ENCODE measurements at places on chromosomes 1 and 21.

GRCh38 chr1:25064465-25065240 is 134.6 kb upstream of the RUNX3 start:
- DNase-seq, result no peak

DNA sequence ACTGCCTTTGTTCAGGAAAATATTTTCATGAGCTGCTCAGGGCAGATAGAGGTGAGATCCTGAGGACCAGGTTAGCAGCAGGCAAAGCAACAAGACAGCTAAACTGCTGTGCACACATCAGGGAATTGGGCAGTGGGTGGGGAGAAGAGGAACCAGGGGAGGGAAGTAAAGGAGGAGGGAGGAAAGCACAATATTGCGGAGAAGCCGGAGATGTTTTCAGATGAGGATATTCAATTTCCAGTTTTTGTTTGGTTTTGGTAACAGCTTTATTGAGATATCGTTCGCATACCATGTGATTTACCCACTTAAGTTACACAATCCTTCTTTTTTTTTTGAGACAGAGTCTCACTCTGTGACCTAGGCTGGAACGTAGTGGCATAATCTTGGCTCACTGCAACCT is 34.5 kb downstream of the EPHA10 start:
- DNase-seq, result no peak

DNA sequence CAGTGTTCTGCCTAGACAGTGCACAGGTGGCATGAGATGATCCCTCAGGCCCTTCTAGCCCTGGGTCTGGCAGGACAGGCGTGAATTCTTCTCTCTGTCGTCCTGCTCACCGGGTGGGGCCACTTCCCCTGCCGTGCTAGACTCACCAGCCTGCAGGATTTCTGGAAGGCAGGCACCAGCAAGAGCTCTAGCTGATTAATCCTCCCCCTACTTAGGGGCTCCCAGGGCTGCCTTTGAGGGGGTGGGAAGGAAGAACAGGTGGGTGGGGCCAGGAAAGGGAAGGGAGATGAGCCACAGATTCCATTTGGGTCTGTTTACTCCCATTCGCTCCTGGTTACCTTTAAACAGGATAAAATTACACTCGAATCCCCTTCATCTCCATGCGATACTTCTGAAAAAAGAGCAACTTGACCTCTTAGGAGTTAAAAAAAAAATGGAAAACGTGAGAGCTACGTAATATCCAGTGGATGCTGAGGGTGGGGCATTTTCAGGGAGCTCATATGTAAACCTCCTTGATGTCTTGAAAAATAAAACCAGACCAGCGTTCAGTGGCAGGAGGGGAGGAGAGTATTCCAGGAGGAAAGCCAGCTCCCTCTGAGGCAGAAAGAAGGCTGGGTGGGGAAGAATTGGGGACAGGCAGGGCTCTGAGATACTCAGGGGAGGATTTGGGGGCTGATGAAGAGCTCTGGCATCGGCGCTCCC is 665.5 kb downstream of the PTPRU start:
- DNase-seq, result no peak

- no peak for DNase-seq
These were observed 153.5 kb upstream of the SOD1 start for GRCh38 chr21:31505975-31506374.

GRCh38 chr1:61056573-61057439 is 25.6 kb upstream of the NFIA start:
- DNase-seq, result peak; percentile 32

DNA sequence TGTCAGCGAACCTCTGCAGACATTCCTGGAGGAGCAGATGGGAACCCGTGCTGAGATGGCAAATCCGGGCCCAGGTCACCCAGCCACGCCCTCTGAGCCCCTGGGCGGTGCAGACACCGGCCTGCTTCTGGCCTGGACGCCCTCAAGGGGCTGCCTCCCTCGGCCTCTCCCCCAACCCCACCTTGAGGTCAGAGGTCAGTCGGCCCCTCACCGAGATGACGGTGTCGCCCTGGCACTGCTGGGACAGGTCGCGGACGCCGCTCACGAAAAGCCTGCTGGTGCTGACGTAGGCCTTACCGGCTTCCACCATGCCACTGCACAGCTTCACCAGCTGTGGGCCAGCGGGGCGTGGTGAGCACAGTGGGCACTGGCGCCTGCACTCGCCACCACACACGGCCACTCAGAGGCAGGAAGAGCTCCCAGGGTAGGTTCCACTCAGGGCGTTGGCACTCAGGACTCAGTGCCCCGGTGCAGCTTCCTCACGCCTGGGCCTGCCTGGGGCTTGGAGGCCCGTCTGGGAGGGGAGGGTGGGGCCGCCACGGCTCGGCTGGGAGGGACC is 4.7 kb downstream of the ACAP3 start:
- DNase-seq, result no peak

- no peak for DNase-seq
These were observed 92.3 kb downstream of the SPATA46 start for GRCh38 chr1:162284206-162284955.

- DNase-seq, result no peak
These were observed 37.7 kb downstream of the SH3BGR start for GRCh38 chr21:39489380-39489924.

GRCh38 chr1:44412601-44413000 is 7.5 kb downstream of the RNF220 start:
- DNase-seq, result no peak

- no peak for DNase-seq
These were observed 194.4 kb downstream of the GIPC2 start for GRCh38 chr1:78240191-78240590.

DNA sequence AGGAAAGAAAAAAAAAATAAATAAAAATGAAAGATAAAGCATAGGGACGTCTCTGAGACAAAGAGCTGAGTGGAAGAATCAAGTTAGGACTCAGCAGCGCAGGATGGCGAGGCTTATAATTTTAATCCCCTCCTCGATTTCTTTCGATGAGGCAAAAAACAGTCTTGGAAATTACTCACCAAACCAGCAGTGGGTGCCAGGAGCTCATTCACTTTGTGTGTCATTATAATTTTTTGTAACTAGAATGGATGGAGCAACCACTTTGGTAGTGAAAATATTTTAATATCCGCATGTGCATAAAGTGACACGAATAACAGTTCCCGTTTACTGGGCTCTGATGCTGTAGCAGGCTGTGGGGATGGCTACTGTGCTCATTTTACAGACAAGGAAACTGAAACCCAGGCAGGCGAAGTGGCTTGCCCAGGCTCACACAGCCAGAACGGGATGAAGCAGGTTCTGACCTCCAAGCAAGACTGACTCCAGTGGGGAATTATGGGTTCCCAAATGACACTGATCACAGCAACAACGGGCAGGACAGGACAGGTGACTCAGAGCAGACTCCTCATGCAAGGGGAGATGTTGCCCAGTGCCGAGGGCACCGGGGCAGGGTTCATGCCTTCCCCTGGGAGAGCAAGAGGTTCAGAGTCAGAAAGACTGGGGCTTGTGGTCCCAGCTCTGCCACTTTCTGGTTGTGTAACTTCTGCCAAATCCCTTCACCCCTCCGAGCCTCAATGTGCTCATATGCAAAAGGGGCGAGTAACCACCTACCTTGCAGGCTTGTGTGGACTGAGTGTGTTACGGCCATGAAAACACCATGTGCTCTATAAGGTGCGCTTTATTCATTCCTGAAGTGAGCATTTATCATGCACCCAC is 63.6 kb downstream of the RUNX3 start:
- no peak for DNase-seq

DNA sequence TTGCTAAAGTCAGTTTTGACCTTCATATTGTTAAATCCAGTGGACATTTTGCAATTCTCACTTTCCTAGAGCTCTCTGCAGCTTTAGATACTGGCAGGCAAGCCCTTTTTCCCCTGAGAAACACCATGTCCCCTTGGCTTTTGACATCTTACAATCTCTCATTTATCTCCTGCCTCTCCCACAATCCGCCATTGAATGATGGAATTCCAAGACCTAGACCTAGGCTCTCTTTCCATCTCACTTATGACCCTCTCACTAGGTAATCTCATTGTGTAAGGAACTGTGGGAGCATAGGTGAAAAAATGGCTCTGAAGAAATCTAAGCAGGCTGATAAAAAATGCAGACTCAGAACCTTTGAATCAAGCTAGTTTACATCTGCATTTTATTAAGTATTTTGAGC is 2.0 kb downstream of the KYAT3 start:
- DNase-seq, result no peak

- DNase-seq, result no peak
These were observed 35.3 kb upstream of the TTC4 start for GRCh38 chr1:54680387-54680786.

DNA sequence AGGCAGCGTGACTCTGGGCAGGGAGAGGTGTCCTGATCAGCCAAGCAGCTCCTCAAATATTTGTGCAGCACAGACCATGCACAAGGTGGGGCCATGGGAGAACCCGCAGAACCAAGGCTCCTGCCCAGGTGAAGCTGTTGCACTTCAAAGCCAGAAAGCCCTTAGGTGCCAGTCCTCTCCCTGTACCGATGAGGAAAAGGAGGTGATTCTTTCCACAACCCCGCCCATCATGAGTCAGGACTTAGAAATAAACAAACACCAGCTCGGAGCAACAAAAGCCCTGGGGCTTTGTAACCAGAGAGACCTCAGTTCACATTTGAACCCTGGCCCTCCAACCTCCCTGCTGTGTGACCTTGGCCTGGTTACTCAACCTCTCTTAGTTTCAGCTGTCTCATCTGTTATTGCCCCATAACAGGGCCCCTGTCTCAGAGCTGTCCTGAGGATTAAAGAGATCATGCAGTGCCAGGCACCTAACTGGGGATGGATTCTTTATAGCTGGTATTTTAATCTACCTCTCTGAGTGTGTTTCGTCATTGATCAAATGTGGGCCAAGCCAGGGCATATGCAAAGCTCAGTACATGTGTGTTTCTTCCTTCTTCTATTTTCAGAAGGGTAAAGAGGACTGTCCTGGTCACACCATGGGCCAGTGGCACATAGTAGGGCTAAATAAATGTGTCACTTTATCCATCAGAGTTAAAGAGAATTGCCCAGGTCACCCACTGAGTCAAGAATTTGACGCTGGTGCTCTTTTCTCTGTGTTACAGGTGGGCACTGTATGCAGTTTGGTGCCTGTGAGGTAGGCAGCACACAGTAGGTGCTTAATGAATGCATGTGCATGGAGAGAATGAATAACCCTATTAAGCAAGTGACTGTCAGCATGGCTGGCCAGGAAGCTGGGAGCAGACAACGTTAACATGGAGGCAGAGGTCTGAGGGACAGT is 1.4 kb downstream of the LDLRAD1 start:
- peak; percentile 46 for DNase-seq

DNA sequence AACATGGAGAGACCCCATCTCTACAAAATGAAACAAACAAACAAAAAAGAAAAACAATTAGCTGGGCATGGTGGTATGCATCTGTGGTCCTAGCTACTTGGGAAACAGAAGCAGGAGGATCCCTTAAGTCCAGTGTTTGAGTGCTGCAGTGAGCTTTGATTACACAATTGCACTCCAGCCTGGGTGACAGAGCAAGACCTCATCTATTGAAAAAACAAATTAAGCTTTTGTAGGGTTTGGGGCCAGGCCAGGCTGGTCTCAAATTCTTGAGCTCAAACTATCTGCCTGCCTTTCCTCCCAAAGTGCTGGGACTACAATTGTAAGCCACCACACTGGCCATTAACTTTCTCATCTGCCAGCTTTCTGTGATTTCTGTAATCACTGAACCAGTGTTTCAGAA is 27.2 kb downstream of the NIPAL3 start:
- DNase-seq, result peak; percentile 64

- DNase-seq, result peak; percentile 54
These were observed 55.5 kb downstream of the SLC66A1 start for GRCh38 chr1:19367584-19368041.
